ENCODE measurements at places on chromosomes 5 and 9. TPM values are rescaled to one million over a fixed set of nuclear protein-coding genes. Genes with fewer than 3 reads are reported as not detected.

Gene FRMPD1
- not detected for total RNA-seq

Gene EQTN
- not detected for total RNA-seq

Gene WWC1
- 0.33 TPM for total RNA-seq

Gene KIF4B
- under 0.01 TPM for total RNA-seq

Gene PCA3
- under 0.01 TPM for total RNA-seq

Gene MFAP3
- 49.9 TPM for total RNA-seq

Gene IFNK
- total RNA-seq, result 0.12 TPM

Gene COL5A1
- total RNA-seq, result 238 TPM

Gene SLC9A3
- 1.2 TPM for total RNA-seq

Gene DRD1
- not detected for total RNA-seq

Gene SLC27A6
- 2.2 TPM for total RNA-seq
